ENCODE measurements at places on chromosomes 2 and 18.

DNA sequence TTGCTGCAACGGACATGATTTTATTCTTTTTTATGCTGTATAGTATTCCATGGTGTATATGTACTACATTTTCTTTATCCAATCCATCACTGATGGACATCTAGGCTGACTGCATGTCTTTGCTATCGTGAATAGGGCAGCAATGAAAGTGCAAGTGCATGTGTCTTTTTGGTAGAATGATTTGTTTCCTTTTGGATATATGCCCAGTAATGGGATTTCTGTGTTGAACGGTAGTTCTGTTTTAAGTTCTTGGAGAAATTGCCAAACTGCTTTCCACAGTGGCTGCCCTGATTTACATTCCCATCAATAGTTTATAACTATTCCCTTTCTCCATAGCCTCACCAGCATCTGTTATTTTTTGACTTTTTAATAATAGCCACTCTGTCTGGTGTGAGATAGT lies 99.7 kb upstream of the CRIM1 start:
- no peak for DNase-seq

DNA sequence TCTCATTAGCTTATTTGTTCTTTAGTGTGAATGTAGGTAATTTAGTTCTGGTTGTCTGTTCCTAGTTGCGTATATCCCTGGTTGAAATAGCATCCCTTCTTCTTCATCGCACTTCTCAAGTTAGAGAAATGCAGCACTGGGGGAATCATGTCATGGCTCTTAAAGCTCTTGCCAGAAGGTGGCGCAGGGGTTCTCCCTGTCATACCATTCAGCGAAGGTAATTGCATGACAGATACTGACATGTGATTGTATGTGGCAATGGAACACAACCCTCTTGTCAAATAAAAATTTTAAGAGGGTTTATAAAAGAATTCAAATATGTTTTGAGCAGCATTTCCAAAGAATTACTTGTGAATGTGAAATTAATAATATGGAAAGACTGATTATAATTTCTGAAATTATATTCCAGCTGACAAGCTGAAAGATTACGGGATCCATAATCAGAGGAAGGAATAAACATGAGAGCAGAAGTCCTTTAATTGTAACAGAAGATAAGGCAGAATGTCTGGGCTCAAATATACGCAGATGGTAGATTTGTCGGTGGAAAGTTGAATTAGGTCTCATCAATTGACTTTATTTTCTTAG lies 411.7 kb downstream of the DSEL start:
- no peak for DNase-seq

- DNase-seq, result no peak
These were observed 6.8 kb downstream of the PHLPP1 start for GRCh38 chr18:62721839-62722795.

DNA sequence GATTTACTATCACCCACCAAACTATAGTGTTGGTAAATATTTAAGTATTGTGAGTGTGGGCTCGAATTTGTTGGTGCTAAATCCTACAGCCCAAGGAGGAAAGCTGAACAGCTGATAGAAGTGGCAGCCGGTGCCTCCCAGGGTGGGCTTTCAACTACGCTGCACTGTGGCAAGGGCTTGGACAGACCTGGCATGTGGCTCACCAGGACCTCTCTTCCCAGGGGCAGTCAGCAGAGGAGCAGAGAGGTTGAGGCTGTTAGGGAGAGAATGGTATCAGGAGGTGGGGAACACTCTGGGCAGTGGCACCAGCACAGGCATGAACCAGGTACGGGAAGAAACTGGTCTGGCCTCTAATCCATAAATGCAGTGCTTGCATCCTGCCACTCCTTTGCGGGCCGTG lies 44.6 kb downstream of the TFCP2L1 start:
- no peak for DNase-seq

GRCh38 chr2:86036669-86037138 lies 69.0 kb downstream of the POLR1A start:
- no peak for DNase-seq

DNA sequence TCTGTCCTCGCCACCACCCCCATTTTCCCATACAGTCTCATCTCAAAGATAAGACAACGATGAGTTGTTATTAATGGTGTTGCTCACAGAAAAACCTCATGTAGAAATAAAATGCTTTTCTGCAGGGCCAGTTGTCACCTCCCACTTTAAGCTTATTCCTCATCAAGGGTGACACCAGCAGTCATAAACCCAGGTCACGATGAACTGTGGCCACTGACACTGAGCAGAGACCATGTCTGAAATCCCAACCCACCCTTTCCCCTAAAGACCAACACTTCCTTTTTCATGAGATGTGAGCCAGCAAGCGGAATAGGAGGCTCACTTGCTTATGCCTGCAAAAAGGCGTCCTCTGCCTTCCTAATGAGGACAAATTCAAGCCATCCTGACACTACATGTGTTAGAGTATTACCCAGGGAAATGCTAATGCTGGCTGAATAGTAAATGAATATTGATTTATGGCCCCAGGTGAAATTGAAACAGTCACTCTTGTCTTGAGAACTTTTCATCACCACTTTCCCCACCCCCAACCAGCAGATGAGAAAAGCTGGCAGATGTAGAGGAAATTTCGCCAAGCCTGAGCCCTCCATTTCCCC lies 228.4 kb downstream of the MGAT5 start:
- no peak for DNase-seq

GRCh38 chr2:202178346-202178958 lies 59.9 kb downstream of the SUMO1 start:
- peak; percentile 45 for DNase-seq

GRCh38 chr2:38613126-38613848 lies 10.6 kb upstream of the HNRNPLL start:
- DNase-seq, result no peak

GRCh38 chr2:110858993-110859701 lies 126.8 kb downstream of the ACOXL start:
- no peak for DNase-seq

DNA sequence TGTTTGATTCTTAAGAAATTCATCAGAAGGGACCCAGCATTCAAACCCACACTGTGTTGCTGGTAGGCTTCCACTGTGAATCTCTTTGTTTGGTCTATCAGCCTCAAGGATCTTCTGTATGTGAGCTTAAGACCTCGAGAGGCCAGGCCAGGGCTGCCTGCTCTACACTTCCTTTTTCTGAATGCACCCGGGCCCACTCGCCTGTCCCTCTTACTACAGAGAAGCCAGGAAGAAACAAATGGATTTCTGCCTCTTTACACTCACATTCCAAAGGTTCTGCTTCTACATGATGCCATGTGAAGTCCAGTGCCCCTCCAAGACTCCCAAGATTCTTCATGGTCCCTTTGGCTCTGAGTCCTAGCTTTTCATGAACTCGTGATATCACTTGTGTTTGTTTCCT lies 25.4 kb upstream of the MRPL19 start:
- no peak for DNase-seq

DNA sequence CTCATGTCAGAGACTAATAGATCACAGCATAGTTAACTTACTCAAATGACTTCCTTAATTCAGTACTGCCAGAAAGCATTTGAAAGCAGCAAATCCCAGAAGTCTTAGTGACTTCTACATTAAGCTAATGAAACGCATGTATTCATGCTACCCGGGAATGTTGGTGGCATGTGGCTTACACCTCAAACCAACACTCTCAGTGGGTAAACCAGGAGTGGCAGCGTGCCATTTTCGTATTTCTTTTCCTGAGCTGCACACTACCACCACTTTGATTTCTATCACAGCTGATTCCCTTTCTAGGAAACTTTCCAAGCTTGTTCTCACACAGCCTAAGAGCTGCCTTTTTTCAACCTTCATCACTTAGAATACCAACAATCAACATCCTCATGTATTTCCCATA lies 646.6 kb downstream of the NRXN1 start:
- no peak for DNase-seq

- DNase-seq, result no peak
These were observed 1111.1 kb upstream of the KLHL29 start for GRCh38 chr2:22273853-22274252.
